ENCODE measurements at places on chromosomes 11 and 22.

- DNase-seq: no peak
Measured at GRCh38 chr11:10247011-10247410, 47.0 kb downstream of the SBF2 start.

- DNase-seq: no peak
Measured at GRCh38 chr11:104404231-104405175, 240.6 kb upstream of the PDGFD start.

DNA sequence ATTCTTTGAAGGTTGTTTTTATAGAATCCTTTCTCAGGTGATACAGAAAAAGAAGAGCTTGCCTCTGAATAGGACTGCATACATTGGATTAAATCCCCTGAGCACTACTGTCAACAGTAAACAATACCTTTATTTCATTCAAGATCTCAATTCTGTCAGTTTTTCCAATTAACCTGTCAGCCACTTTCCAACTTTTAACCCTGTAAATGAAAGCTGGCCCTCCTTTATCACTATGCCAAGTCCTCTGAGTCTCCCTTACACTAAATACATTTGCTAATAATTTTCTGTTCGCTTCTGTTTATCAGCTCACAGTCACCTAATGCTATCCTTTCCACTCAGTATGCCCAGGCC, 213.7 kb upstream of the ARHGAP42 start:
- no peak for DNase-seq

DNA sequence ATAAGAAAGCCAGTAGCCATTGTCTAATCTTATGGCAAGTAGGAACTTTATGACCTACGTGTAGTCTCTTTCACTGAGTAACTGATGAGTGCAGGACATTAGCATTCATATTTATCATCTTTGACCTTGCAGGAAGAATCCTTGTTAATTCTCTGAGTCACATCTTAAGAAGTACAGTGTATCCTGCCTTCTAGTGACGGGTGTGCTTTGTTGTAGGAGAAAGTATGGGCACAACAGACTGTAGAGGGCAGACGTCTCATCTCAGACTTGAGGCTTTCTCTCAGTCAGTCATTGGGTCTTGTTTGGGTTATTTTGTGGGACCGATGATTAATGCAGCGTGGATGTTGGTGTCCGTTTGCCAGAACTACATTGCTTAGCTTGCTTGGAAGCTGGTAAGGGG, 6.8 kb downstream of the RNF214 start:
- no peak for DNase-seq

- DNase-seq: no peak
Measured at GRCh38 chr11:959608-960007, 33.9 kb downstream of the AP2A2 start.

GRCh38 chr11:68269414-68270081, 2.2 kb downstream of the C11orf24 start:
- DNase-seq: no peak

DNA sequence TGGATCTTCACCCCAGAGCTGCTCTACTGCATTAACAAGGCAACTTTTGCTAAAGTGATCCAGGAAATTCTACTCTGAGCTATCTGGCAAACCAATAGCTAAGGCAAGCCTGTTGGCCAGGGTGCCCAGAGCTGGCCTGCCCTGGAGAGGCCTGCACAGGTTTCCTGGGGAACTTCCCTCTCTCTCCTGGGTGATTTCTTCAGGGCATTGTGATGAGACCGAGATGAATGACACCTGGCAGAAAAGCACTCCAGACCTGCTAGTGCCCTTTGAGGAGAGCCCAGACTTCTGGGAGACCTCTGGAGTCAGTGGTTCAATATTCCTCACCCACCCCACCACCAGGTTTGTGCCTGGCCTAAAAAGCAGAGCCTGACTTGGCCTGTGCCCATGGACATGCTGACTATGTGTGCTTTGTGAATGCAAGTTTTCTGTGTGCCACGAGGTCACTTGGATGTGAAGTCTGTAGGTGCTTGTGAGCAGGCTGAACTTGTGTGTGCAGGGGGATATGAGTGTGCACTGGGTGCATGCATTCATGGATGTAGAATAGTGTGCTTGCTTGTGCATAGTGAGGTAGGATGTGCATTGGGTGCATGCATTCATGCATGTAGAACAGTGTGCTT, 4.4 kb upstream of the APLNR start:
- no peak for DNase-seq

GRCh38 chr22:22196018-22196533, 48.5 kb upstream of the VPREB1 start:
- no peak for DNase-seq

GRCh38 chr11:66676931-66677598, 622 bp downstream of the RBM4B start:
- DNase-seq: peak; percentile 52

GRCh38 chr22:37560608-37561211, 430 bp downstream of the CDC42EP1 start:
- DNase-seq: peak; percentile 81

GRCh38 chr11:102722821-102723220, 1.9 kb downstream of the MMP8 start:
- no peak for DNase-seq

DNA sequence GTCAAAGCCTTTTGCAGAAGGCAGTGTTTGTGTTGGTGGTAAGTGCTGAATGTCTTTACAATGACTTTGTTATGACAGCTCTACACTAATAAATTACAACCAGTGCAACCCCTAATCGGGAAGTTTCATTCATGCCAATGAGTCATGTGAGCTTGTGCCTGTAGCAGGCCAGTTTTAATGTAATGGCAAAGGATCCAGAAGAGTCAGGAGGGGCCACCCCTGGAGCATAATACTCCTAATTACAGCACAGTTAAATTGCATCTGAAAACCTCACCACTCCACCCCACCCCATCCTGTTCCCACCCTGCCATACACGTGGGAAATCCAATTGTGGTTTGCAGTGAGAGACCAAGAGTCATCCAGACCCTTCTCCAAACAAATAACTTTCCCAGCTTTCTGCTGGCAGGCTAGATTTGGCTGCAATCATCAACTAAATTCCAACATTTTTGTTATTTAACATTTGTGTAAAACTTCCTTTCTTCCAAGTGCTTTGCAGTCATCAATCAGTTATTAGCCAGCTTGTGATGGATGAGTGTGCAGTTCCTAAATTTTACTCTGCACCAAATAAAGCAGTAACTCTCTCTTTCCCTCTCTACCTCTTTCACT, 277.3 kb upstream of the FAT3 start:
- DNase-seq: no peak

- DNase-seq: no peak
Measured at GRCh38 chr11:18371279-18371678, 23.1 kb upstream of the LDHA start.

DNA sequence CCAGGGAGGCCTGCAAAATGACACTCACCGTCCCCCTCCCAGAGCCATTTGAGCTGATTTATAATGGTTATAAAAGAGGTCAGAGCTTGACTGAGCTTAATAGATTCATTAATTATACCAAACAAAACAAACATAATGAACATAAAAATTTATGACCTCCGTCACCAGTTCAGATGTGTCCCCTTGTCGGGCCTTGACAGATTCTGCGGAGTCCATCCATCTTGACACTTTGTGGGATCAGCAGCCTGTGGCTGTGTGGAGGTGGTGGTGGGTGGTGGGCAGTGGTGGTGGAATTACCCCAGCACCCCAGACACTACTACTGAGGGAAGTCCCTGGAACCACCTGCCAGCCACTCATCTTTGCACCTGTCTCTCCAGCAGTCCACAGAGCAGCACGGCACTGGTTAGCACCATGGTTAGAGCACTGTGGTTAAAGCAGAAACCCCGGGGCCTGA, 83.5 kb downstream of the DSCAML1 start:
- DNase-seq: no peak

GRCh38 chr11:107182978-107183377, 164.7 kb upstream of the GUCY1A2 start:
- no peak for DNase-seq

Data from coronary artery (tissue), 2 donors.